ENCODE measurements at places on chromosomes 3 and 15. TPM values are rescaled to one million over a fixed set of nuclear protein-coding genes. Genes with fewer than 3 reads are reported as not detected.

The PPP1R14D gene
- not detected for total RNA-seq

The MAPK6 gene
- 21.5 TPM for total RNA-seq

The ANKRD63 gene
- total RNA-seq: not detected

The HSPBAP1 gene
- total RNA-seq: 6.3 TPM

The ST8SIA2 gene
- 0.24 TPM for total RNA-seq

The GOLGA8G gene
- total RNA-seq: not detected

The SELENOT gene
- total RNA-seq: 86.2 TPM

The CCR9 gene
- not detected for total RNA-seq

The IGDCC3 gene
- total RNA-seq: 0.09 TPM

The FEM1B gene
- 69.7 TPM for total RNA-seq

The IL12A gene
- total RNA-seq: 0.42 TPM

GRCh38 chr3:140629357-140630137 lies 48.3 kb upstream of the TRIM42 start:
- DNase-seq: no peak

GRCh38 chr3:71821116-71821515 lies 36.2 kb upstream of the PROK2 start:
- no peak for DNase-seq

DNA sequence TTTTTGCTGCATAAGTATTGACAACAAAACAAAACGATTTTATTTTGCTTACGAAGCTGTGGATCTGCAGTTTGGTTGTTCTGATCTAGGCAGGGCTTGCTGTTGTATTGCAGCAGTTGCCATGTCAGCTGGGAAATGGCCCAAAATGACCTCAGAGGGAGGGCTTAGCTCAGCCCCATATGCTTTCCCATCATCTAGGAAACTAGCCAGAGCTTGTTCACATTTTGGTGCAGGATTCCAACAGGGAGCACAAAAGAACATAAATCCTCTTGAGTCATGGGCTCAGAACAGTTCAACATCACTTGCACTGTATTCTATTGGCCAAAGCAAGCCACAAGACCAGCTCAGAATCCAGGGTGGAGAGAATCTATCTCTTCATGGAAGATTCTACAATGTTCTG lies 42.2 kb upstream of the ROBO2 start:
- DNase-seq: no peak

- peak; percentile 51 for DNase-seq
Measured at GRCh38 chr3:185537369-185537970, 14.9 kb downstream of the LIPH start.

DNA sequence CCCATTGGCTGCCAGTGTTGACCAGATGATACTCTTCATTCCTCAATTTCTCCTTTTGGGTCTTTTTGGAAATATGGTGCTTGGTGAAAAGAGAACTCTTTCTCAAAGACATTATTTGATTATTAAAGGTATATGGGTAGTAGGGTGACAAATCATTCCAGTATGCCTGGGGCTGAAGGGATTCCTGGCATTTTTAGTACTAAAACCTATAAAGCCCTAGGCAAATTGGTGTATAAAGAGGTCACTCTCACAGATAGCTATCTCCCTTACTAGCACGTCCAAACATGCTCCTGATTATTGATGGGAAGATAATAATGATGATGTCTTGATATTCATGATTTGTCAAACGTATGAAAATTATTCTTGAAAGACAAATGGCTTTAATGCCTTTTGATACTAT lies 1.1 kb downstream of the GABRR3 start:
- no peak for DNase-seq

DNA sequence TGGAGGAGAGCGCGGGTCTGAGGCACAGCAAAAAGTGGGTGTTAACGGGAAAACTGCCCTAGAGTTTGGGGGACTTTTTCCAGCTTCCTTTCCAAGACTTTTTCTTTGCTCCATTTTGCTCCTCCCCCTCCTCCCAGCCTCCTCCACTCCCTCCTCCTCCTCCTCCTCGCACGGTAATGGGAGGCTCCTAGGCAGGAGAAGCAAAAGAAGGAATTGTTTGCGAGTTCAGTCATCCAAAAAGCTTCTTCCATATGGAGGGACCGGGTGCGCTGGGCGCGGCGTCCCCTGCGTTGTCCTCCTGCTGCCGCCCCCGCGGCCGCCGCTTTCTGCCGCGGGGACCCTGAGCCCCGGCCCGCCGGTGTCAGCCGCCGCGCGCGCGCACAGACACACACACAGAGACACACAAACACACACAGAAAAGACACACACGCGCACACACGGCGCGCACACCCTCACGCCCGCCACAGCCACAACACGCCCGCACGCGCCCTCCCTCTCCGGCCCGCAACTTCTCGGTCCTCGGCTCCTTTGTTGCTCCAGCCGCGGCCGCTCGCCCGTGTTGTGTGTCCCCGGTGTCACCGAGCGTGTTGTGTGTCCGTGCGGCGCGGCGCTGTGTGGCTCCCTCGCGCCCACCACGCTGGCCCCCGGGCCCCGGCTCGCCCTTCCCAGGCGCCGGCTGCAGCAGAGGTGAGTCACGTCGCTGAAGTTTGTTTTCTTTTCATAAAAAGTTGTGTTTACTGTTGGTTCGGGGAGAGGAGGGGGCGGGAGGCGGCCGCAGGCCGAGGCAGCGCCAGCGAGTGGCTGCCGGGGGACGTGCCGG lies at the start of gene BOC:
Gene BOC (plus strand): TSS at position 228 of the 820 bp plus-strand sequence. CDS start 38,246 bp downstream, outside the sequence.
- peak; percentile 43 for DNase-seq

DNA sequence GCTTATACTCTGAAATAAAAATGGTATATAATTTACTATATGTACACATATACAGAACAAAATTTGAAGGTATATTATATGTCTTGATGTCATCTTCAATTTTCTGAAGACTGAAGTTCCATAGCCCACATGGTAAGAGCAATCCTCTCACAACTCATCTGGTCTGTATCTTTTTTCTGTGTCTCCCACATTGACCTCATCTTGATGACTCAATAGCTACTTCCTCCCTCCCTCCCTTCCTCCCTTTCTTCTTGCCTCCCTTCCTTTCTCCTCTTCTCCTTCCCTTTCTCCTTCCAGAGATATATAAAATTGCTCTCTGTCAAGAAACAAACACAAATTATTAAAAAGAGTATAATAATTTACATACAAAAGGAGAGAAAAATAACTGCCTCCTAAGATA lies 268.5 kb downstream of the SQOR start:
- DNase-seq: no peak

GRCh38 chr15:79897380-79897678 lies 515 bp upstream of the MTHFS start:
- DNase-seq: no peak

- no peak for DNase-seq
Measured at GRCh38 chr3:46603446-46604046, 8.8 kb upstream of the FAM240A start.

GRCh38 chr3:28328188-28329151 lies 20.1 kb upstream of the ZCWPW2 start:
- DNase-seq: no peak

GRCh38 chr3:77195766-77196545 lies 156.1 kb downstream of the ROBO2 start:
- DNase-seq: no peak

- DNase-seq: no peak
Measured at GRCh38 chr3:193585530-193585929, 7.5 kb upstream of the OPA1 start.

GRCh38 chr3:30919564-30919963 lies 25.1 kb upstream of the GADL1 start:
- no peak for DNase-seq

DNA sequence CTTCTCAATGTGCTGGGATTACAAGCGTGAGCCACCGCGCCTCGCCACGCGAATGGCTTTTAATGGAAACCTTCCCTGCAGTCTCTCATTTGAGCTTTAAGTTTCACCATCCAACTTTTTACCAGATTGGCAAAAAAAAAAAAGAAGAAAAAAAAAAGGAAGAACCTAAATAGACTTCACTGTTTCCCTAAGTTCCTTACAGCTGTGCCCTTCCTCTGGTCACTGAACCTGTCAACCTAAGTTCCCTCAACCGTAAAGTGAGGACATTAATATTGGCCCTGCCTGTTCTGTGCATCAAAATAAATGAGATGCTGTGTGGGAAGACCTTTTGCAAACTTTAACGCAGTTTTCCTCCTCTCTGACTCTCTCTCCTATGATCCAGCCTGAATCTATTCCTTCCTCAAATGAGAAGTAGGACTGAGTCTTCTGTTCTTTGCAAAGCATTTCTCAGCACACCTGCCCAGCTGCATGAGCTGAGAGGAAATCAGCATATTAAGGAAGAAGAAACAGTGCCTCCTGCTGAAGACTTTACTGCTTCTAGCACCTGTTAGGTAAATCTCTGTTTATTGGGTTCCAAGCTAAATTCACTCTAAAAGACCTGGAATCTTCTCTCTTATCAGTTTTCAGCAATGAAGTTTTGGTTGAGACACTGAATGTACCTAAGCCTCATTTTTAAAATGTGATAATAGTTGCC lies 99.6 kb upstream of the ETV5 start:
- no peak for DNase-seq

DNA sequence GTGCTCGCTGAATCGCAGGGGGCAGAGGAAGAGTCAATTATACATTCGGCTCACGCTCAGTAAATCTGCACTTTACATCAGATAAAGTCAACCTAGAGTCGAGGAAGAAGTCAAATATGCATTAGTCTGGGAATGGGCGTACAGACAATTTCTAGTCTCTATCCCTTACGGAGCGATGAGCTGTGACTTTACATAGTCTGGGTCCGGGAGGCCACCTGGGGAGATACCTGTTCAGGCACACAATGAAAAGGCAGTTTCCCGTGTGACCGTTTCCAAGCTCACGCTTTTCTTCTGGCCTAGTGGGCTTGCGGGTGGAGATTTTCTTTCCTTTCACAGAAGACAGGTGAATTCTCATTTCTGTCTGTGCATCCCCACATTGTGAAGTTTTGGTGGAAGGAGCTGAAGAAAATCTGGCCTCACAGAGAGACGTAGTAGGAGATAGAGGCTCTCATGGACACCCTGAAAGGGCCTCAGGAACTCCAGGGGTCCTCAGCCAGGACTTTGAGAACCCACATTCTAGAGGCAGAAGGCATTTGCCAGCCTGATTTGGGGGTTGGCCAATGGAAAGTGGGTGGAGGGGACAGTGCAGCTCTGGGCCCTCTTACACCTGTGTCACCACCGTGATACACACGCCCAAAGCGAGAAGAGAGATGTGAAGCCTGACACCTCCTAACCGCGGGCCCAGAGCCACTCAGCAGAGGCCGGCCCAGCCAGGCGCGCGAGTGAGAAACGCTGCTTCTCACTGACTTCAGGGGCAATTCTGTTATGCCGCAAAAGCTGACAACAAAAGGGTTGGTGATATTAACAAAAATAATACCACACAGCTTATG lies 10.7 kb upstream of the OCA2 start:
- DNase-seq: no peak

- DNase-seq: no peak
Measured at GRCh38 chr3:68485051-68485450, 447.3 kb downstream of the TAFA4 start.

- DNase-seq: no peak
Measured at GRCh38 chr15:45795440-45796069, 160.7 kb downstream of the SQOR start.

- no peak for DNase-seq
Measured at GRCh38 chr3:98770261-98771039, 7.3 kb downstream of the ST3GAL6 start.

DNA sequence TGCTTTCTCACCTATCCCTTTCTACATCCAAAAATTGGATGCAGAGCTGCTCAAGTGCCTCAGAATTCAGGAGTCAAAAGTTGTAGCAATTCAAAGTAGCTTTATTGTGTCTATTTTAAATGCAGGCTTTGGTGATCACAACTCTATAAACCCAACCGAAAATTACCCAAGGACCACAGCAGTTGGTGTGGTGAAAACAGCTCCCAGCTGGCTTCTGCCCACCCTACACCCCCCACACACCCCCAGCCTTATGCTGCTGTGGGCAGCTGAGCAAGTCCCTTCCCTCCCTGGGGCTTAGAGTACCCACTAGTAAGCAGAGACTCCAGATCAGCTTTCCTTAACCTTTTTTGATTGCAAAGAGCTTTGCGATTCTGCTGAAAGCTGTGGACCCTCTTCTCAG lies 5.8 kb upstream of the HES1 start:
- DNase-seq: no peak

DNA sequence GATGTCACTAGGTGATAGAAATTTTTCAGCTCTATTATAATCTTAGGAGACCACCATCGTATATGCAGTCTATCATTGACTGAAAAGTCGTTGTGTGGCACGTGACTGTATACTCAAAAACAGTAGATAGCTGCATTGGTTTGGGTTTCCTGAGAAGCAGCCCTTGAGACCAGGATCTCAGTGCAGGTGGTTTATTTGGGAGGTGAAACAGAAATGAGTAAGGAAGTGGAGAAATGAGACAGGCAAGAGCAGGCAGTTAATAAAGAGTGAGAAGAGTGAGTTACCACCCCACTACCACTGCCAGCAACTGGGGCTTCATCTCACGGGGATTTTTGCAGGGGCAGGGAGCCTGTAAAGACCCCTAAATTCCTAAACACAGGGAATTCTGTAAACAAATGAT lies 221.0 kb downstream of the SHQ1 start:
- no peak for DNase-seq

DNA sequence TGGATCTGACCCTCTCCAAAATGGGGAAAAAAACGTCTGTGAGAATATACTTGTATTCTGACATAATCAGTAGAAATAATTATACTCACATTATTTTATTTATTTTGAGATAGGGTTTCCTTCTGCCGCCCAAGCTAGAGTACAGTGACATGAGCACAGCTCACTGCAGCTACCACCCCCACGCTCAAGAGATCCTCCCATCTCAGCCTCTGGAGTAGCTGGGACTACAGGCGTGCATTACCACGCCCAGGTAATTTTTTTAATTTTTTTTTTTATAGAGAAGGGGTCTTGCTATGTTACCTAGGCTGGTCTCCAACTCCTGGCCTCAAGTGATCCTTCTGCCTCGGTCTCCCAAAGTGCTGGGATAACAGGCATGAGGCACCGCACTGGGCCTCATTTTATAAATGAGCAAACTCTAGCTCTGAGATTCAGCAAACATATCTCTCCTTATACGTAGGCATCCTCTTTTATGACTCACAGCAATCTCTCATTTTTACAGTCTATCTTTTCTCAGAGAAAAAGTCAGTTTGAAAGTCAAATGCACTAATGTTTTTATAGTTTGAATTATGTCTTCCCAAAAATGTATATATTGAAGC lies 989 bp upstream of the VGLL3 start:
- no peak for DNase-seq

GRCh38 chr3:51977446-51978142 lies 2.7 kb downstream of the ABHD14A start:
- DNase-seq: no peak

- DNase-seq: no peak
Measured at GRCh38 chr3:171429635-171430034, 30.6 kb downstream of the TNIK start.

GRCh38 chr3:111972891-111973290 lies 5.9 kb upstream of the ABHD10 start:
- no peak for DNase-seq
